ENCODE measurements at places on chromosomes 2 and 18.

DNA sequence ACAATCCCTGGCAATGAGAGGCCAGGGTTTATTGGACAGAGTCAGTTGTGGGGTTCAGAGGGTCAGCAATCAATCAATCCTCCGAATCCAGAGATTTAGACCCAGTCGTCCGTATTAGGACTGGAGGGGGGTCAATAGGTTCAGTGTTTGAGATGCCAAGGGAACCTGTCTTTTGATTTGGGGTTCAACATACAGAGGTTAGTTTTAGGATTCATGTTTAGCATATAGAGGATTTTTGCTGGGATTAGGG is 292 bp downstream of the GMPPA start:
- no peak for DNase-seq

DNA sequence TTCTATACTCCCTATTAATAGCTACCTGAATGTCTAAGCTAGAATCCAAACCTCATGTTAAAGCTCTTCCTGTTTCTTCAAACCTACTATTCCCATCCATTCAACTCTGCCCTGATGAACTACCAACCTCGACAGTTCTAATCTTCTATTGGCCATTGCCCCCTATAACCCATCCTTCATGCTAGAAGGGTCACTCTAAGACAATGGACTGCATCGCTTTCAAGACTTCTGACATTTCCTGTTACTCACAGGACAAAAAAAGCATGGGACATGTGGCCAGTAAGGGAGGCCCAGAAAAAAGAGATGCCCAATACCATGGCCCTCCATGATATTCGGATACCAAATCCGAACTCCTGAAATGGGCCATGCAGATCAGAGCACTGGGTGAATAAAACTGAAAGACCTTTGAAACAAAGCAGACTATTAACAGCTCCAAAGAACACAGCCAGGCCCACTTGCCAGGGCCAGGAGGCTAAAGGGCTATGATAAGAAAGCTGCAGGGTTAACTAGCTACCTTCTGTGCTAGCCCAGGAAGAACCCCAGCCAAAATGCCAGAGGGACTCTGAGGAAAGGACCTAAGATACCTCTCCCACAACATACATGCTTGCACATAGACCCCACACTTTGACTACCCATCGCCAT is 4.5 kb downstream of the B4GALT6 start:
- DNase-seq, result no peak

DNA sequence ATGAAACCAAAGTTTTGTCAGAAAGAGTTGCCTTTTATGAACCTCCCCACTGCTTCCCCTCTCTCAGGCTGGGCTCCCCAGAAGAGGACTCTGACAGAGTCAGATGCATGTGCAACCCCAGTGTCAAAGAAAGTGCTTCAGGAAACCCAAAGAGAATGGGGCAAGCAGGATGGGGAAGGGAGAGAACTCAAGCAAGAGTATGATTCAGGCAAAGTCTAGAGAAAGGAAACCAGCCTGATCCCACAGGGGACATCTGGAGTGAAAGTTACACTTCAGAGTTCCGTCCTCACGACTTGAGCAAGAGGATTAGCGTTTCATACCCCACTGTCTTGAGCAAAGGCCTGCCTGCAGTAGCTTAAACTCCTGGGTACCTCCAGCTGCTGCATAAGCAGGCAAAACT is 51.8 kb upstream of the EPC2 start:
- DNase-seq, result no peak

DNA sequence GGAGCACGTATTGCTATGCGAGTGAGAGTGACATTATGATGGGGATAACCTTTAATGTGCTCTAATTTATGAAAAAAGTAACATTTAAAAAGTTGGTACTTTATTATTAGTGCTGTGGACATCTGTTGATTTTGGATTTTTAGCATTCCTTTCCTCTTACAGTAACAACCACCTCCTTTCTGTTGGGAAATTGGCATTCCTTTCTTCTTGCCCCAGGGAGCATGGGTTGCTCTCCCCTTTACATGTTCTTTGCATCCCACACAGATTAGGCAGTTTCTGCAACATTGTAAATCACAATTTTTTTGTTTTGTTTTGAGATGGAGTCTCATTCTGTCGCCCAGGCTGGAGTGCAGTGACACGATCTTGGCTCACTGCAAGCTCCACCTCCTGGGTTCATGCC is 300.2 kb downstream of the LPIN1 start:
- no peak for DNase-seq

DNA sequence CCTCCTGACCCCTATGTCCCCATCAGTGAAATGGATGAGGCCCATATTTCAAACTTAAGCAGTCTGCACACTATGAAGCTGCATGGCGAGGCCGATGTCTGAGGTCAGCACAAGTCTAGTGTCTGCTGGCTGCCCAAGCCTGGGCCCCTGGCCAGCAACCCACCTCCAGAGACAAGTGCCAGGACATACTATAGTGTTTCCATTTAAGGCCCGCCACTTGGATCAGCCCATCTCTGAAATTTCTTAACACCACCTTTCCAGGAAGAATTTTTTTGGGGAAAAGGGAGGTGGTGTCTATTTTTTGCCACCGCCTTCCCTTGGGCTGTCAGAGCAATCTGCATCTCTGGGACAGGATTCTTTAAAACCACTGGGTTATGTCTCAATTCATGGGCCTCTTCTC is 1.8 kb downstream of the ACVR1 start:
- DNase-seq, result no peak

- DNase-seq, result no peak
Measured at GRCh38 chr2:21392649-21393048, 268.9 kb downstream of the TDRD15 start.

DNA sequence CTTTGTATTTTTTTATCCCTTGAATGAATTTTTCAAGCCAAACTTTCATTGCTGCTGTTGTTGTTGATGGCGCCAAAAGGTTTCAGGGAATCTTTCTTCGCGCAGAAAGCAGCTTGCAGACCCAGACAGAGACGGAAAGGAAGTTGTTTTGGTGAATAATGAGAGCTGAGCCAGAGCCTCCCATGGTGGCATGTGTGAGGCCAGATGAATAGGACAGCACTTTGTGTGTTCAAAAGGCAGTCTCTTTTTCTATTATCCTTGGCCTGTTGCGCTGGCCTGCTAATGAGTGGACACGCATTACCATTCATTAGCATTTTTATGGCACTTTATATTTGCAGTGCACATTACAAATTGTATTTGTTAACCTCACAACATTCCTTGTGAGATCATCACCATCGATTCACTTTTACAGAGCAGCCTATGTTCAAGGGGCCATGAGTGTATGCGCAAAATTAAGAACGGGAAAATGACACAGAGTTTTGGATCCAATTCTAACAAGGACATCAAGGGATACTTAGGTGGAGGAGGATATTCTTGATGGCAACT is 754.7 kb downstream of the BCL11A start:
- DNase-seq, result no peak

DNA sequence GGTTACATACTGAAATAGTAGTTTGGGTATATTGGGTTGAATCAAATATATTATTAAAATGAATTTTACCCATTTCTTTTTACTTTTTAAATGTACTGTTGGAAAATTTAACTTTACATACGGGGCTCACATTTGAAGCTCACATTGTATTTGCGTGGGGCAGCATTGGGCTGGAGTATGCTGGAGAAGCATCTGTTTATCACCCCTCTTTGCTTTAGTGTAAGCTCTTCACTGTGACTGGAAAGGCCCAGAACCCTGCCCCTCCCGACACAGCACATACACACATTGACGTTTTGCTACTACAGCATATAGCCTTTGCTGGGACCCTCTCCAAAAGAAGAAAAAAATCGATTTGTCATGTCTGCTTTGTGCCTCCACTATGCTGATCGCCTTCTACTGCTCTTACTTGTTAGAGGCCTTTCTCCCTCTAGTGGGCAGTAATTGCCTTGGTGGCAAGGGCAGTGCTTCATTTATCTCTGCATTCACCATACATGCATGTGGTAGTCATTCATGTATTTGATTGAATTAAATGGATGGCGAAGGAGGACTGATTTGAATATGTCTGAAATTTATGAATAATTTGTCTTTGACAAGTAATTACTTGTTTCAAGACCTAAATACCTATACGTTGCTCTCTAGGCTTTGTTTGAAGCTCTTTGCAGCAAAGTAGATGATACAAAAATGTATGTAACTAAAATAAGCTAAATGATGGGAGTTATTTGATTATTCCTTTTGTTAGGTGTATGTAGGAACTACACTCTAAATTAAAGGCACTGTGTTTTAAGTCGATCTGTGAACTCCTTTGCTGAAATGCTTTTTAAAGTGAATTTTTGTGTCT is 37.4 kb downstream of the VAPA start:
- peak; percentile 59 for DNase-seq

- DNase-seq, result peak; percentile 44
Measured at GRCh38 chr2:179020156-179020750, 29.7 kb downstream of the CCDC141 start.

- no peak for DNase-seq
Measured at GRCh38 chr2:168515502-168515901, 59.4 kb downstream of the CERS6 start.

DNA sequence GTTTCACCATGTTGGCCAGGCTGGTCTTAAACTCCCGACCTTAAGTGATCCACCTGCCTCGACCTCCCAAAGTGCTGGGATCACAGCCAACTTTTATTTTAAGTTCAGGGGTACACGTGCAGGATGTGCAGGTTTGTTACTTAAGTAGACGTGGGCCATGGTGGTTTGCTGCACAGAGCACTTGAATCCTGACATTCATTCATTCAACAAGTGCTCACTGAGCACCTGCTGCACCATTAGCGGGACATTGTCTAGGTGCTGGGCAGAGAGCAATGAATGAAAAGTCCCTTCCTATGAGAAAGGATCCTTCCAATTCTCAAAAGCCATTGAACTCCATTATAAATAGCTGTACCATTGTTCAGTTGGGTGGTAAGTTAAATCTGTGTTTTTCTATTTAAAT is 31.0 kb downstream of the TGFA start:
- no peak for DNase-seq

GRCh38 chr2:118202707-118203303 is 114.5 kb downstream of the INSIG2 start:
- DNase-seq, result peak; percentile 54

GRCh38 chr2:239269173-239269885 is 131.5 kb downstream of the HDAC4 start:
- no peak for DNase-seq

DNA sequence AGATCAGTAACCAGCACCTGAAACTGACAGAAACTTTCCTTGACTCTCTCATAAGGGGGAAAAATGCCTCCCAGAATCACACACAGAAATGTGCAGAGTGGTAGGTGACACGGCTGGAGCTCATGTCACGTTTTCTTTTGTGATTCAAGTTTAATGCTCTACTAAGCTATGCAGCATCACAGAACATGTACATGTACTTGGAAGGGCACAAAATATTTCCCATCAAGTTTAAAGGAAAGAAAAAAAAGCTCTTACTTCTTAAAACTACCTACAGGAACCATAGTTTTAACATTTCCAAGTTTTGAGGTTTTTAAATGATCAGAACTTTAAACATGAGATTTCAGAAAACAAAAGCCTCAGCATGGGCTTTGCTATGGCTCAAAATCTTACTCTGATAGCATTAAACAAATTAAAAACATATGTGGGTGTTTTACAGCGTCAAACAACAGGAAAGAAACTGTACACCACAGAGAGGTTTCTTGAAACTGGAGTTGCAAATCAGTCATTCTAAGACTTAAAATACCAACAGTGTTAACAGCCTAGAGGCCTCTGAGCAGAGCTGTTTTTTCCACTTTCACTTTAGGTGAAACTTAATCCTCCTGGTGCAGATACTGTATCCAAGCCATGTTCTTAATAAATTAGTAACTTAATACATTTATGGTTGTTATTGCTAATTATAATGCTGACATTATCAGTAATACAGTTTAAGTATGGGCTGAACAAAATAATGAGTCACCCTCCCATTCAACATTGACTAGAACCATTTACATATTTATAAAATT is 30.1 kb downstream of the MBP start:
- no peak for DNase-seq

GRCh38 chr2:29596584-29596983 is 324.8 kb downstream of the ALK start:
- DNase-seq, result no peak

GRCh38 chr18:1294229-1294628 is 389.6 kb downstream of the ADCYAP1 start:
- peak; percentile 3 for DNase-seq

DNA sequence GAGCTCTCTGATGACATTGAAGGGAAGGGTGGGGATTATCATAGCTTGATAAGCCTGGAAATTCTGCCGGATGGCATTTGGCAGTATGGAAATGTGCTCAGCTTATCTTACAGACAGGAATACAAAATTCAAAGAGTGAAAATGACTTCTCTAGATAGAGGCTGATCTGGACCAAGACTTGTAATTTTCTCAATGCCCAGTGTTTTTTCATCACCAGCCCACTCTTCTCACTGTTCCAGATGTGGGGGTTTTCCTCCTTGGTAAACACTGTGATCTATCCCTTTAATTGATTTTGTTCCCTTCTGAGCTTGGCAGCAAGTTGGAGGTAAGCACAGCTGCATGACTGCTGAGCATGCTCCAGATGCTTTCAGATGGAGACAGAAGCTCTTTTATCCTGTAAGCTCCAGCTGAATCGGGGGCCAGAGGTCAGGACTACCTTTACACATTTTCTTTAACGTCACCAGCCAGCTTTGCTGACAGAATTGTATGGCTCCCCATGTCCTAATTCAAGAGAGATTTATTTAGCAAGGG is 287.4 kb upstream of the TCF4 start:
- DNase-seq, result no peak

DNA sequence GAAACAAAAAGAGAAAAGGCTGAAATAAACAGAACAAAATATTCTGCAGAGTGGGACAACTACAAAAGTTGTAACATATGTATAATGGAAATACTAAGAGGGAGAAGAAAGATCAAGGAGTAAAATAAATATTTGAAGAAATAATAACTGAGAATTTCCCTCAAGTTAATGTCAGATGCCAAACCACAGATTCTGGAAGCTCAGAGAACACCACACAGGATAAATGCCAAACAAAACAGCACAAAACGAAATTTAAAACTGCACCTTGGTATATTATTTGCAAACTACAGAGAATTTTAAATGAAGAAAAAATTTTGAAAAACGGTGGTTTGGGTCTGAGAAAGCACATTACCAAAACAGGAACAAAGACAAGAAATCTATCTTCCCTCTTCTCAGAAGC is 1588.9 kb upstream of the TMEFF2 start:
- DNase-seq, result no peak

GRCh38 chr2:111054791-111055691 is 65.7 kb upstream of the BCL2L11 start:
- no peak for DNase-seq

DNA sequence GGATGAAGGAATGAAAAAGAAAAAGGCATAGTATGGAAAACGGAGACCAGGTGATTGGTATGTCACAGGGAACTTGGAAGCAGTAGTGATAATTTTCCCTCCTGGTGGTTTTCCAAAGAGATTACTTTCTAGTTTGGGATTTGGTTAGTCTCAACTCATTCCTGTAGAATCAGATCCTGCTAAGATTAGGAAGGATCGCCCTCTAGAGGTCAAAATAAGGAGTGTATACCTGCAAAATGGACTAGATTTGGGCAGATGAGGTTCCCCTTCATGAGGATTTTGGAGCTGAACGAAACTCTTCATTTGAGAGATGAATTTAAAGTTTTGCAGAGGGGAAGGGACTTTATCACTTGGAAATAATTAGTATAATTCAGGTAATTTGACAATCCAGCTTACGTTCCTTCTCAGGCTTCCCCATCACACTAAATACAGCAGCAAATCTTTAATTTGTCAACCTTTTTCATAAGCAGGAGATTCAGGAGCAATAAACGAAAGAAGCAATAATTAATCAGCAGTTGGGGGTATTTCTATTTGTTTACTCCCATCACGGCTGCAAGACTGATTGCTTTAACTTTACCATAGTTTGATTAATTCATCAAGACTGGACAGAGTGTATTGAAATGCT is 65.2 kb downstream of the CCDC195 start:
- DNase-seq, result peak; percentile 57

GRCh38 chr2:208066016-208066415 is 40.7 kb upstream of the PLEKHM3 start:
- DNase-seq, result no peak

Data from HepG2 (cell line).